CD4-positive, CD25-positive, alpha-beta regulatory T cell (primary cell): ENCODE measurements at places on chromosomes 5 and 9. TPM values are rescaled to one million over a fixed set of nuclear protein-coding genes. Genes with fewer than 3 reads are reported as not detected.
A peak's percentile ranks its signal among the peaks of the same experiment; 100 is the strongest.

DNA sequence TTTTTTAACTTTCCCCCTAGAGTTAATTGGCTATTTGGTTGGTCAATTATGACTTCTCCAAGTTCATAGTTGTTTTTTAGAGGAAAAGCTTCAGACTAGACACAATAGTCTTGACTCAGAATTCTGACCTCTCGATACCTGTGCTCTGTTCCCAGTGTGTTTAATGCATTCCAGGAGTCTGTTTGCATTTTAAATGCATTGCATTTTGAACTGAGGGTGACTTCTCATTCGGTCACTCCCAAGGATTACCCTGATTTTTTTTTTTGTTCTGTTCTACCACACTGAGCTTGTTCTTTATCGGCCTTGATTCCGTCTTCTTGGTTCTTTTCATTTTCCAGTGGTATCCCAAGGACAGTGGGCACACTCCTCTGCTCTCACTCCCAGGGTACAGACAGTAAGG is 16.3 kb downstream of the ARHGEF28 start:
- H3K4me1 ChIP-seq, result no peaks in the 10 kb centered on the region
- DNase-seq, result no peak
- H3K36me3 ChIP-seq, result no peaks in the 10 kb centered on the region
- H3K4me3 ChIP-seq, result no peak overlapping the region
- no peak overlapping the region for H3K27ac ChIP-seq

- no peaks in the 10 kb centered on the region for H3K36me3 ChIP-seq
- no peak for DNase-seq
- no peak overlapping the region for H3K4me3 ChIP-seq
- no peak overlapping the region for H3K27ac ChIP-seq
- no peaks in the 10 kb centered on the region for H3K4me1 ChIP-seq
- H3K27me3 ChIP-seq, result peaks cover 4% of the 10 kb centered on the region
Measured at GRCh38 chr5:158701406-158702177, 398.1 kb downstream of the EBF1 start.

DNA sequence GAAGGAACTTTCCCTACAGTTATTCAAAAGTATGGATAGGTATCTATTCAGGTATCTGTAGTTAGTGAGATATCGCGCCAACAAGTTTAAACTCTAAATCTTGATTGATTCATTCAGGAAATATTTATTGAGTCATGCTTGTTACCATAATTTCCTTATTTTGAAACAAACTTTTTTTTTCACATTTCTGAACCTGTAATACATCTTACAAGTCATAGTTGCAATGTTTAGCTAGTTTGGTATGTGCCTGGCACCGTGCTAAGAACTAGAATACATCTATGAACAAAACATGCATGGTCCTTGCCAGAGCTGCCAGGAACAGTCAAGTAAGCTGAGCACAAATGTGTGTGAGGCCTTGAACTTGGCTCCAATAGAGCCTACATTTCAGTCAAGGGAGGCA is 226.4 kb downstream of the PCSK5 start:
- no peaks in the 10 kb centered on the region for H3K27me3 ChIP-seq
- H3K4me1 ChIP-seq, result no peaks in the 10 kb centered on the region
- H3K4me3 ChIP-seq, result no peak overlapping the region
- H3K36me3 ChIP-seq, result no peaks in the 10 kb centered on the region

DNA sequence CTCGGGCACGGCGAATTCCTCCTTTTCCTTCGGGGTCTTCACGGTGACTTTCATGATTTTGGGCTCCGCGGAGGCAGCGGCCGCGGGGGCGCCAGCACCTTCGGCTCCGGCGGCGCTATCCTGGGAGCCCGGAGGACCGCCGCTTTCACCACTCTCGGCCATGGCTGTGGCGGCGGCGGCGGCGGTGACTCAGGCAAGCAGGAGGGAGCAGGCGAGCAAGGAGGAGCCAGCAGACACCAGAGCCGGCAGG is 315 bp downstream of the UBQLN1 start:
- peaks cover 43% of the 10 kb centered on the region for H3K4me1 ChIP-seq
- no peaks in the 10 kb centered on the region for H3K27me3 ChIP-seq
- peak overlapping the region; percentile 94 for H3K4me3 ChIP-seq
- H3K27ac ChIP-seq, result peak overlapping the region; percentile 97
- H3K36me3 ChIP-seq, result no peaks in the 10 kb centered on the region
- DNase-seq, result no peak

GRCh38 chr5:36763454-36763853 is 113.1 kb upstream of the NIPBL start:
- H3K27me3 ChIP-seq, result peaks cover 9% of the 10 kb centered on the region
- DNase-seq, result no peak
- no peaks in the 10 kb centered on the region for H3K36me3 ChIP-seq
- H3K4me1 ChIP-seq, result no peaks in the 10 kb centered on the region
- H3K4me3 ChIP-seq, result no peak overlapping the region
- no peak overlapping the region for H3K27ac ChIP-seq

ENTPD8 gene
- not detected for total RNA-seq

C9orf153 gene
- 0.32 TPM for total RNA-seq

ENTPD2 gene
- not detected for total RNA-seq
